Activated CD4-positive, alpha-beta T cell treated with anti-CD3 and anti-CD28 coated beads, Interleukin-2, amount 50 U/mL, for 16 hours (primary cell): ENCODE measurements at places on chromosomes 2 and 18.

- DNase-seq: no peak
Measured at GRCh38 chr2:134310107-134311079, 56.5 kb downstream of the MGAT5 start.

DNA sequence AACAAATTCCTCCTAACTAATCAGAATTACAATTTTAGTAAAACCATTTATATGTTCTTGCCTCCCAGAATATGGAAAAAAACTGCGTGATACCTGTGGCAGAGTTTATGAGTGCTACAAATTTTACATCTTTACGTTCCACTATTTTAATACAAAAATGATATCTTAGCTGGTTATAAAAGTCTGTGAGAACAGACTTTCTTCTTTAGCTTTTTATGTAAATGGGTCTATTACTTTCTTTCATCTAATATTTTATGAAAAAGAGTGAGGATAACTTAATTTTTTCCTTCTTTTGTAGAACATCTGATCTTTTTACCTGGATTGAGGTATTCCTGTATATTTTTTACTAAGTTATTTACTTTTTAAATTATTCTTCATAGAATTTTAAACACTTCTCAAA lies 22.1 kb upstream of the REG3A start:
- no peak for DNase-seq

DNA sequence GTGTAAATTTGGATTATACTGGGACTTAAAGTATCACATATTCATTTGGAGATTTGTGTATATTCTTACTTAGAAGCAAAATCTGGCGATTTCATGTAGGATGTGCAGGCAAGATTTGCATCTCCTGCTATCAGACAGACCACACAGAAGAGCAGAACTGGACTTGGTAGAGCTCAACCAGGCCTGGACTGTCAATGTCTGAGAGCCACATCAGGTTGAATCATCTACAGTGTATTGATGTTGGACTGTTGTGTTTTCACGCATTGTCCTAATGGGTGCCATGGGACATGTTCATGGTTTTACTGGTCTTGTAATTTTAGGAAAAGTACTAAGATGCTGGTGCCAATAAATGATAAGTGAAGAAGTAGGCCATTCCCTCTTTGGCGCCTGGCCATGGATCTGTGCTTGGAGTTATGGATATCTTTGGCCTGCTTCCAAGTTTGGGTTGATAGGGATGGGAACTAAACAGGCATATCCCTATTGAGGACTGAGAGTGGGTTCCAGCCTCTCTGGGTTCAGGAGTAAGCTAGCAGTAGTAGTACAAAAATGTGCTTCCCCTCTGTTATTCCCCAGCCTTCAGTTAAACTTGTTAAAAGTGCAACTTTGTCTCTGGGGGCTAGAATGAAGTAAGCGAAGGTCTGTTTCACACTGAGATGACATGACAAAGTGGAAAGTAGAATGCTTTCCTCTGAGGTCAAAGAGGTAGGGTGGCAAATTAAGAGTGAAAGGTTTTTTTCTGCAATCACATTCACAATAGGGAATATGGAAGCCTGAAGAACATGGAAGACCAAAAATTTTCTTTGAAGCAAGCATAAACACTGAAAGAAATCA lies 49.2 kb upstream of the NEMP2 start:
- no peak for DNase-seq

GRCh38 chr2:241977557-241978300 lies 108.2 kb downstream of the RTP5 start:
- DNase-seq: no peak

- no peak for DNase-seq
Measured at GRCh38 chr2:96431319-96431718, 73.8 kb downstream of the NEURL3 start.

GRCh38 chr2:226845386-226846116 lies 9.7 kb downstream of the RHBDD1 start:
- DNase-seq: no peak

DNA sequence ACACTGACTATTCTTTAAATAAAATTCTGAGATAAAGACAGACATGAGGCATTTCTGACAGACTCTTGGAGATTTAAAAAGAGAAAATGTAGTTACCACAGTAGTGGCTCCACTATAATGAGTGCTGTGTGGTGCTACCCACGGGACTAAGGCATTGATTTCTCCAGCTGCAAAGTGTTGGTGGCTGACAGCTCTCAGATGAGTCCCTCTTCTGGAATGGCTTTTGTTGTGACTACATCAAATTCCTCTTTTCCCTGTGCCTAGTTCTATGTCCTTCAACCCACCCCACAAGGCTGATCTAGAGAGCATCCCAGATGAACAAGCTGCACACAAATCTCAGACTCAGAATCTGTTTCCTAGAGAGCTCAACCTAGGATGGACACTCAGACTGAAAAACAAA lies 884.8 kb upstream of the ZEB2 start:
- DNase-seq: no peak

GRCh38 chr18:74533666-74534065 lies 634 bp upstream of the CNDP1 start:
- DNase-seq: no peak

- DNase-seq: no peak
Measured at GRCh38 chr2:33617989-33618388, 18.9 kb upstream of the FAM98A start.

DNA sequence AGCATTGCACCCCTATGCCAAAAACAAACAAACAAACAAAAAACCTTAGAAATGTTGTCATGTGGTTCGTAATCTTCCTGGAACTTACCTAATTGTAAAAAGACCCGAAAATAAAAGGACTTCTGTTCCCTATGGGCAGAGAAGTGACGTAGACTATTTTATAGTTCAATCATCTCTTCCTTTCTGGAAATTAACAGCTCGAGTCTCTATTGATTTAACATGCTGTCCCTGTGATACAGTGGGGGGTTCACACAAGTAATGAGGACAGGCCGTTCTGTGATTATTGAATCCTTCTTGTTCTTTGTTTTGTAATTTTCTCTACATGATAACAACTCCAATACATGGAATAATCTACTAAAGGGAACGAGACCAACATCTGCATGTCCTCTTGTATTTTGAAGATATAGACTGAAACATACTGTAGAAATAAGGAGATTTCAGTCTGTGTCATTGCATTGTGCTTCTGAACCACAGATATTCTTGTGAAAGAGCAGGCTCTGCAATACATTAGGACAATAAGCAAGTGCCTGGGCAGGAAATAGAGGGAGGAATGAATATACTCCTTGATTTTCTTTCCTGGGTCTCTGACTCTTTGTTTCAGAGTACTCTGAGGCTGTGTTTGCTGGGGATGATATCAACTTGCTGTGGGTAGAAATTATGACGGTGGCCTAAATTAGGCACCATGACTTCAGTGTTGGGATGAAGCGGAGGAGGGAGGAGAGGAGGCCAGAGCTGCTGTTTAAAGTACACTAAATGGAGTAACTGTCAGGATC lies 65.7 kb upstream of the PPM1B start:
- DNase-seq: peak; percentile 61

GRCh38 chr2:88187927-88188326 lies 17.8 kb downstream of the THNSL2 start:
- no peak for DNase-seq

- no peak for DNase-seq
Measured at GRCh38 chr2:14303366-14304115, 329.0 kb upstream of the LRATD1 start.

GRCh38 chr2:6401301-6401700 lies 464.4 kb downstream of the CMPK2 start:
- DNase-seq: no peak

- DNase-seq: no peak
Measured at GRCh38 chr2:241613017-241613780, 23.8 kb downstream of the THAP4 start.

DNA sequence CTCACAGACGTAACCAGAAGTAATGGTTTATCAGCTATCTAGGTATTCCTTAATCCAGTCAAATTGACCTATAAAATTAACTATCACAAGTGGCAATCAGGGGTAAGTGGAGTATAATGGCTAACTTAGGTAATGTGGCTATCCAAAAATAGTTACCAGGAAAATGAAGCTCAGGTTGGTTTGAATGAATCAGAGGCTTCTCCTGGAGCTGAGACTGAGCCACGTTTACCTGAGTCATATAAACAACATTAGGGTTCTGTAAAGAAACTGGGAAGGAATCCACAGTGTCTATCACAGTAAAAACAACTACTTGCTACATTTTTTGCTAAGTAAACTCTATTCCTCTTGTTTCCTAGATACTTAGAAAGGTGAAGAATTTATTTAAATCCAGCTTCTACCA lies 236.0 kb upstream of the SPHKAP start:
- no peak for DNase-seq

- no peak for DNase-seq
Measured at GRCh38 chr2:197862246-197862955, 58.0 kb downstream of the PLCL1 start.

GRCh38 chr18:12394428-12394827 lies 13.3 kb upstream of the PRELID3A start:
- no peak for DNase-seq

- DNase-seq: no peak
Measured at GRCh38 chr18:51655327-51655698, 457.8 kb upstream of the MEX3C start.

- DNase-seq: no peak
Measured at GRCh38 chr18:26356045-26356785, 130.0 kb downstream of the TAF4B start.

GRCh38 chr18:36073676-36074075 lies 6.3 kb upstream of the RPRD1A start:
- no peak for DNase-seq

- DNase-seq: no peak
Measured at GRCh38 chr18:7954238-7954637, 387.1 kb downstream of the PTPRM start.

DNA sequence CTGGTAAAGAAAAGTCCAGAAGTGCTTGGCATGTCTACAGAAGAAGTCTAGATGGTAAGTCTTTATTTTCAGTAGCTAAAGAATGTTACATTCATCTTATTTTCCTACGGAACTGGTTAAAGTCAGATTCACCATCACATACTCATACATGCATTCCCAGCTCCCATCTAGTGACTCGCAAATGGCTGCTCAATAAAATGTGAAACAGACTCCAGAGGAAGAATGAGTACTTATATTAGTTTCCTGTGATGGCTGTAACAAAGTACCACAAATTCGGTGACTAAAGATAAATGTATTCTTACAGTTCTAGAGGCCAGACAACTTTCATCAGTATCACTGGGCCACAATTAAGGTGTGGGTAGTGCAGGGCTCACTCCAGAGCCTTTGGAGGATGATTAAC lies 797.2 kb downstream of the SATB2 start:
- DNase-seq: no peak

DNA sequence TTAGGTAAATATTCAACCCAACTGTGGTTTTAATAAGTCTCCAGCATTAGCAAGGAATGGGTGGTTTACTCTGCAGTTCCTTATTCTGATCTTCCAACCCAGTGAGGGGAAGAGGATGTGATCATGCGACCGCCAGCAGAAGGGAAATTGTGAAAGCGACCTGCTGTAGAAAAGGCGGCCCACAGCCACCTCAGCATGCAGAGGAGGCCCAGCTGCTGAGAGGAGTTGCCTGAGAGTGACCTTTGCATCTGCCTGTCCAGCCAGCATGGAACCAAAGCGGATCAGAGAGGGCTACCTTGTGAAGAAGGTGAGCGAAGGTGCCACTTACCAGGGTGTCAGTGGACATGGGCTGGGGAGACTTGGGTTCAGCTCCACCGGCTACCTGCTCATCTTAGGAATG lies at the start of gene PLEK:
PLEK (plus strand) TSS at position 196 of the 400 bp plus-strand sequence; CDS start at position 266, 70 bp downstream.
- no peak for DNase-seq

DNA sequence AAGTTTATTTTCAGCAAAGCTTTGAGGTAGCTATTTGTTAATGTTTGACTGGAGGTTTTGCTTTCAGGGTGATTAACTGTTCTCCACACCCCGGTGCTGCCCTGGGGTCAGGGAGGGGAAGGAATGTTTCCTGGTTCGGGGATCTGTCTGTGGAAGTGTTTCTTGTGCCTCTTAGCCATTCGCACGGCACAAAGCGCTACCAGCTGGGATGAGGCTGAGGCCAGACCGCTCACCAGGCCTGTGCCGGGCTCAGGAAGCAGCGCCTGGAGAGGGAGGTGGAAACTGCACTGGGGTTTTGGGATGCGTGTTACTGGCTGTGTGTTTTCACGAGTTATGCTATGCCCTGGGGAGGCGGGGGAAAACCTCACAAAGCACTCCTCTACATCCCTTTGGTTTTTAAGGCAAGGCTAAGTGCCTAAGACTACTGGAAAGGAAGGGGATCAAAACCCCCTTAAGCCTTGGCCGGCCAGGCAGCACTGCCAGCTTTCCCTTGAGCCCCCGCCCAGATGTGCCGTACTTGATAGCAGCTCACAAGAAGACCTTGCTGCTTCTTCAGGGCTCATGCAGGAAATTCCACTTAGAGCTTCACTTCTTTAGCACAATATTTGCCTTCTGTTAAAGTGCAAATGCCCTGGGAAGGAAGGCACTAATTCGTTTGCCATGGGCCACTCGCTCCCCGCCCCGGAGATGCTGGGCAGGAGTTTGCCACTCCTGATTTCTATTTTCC lies 65.7 kb upstream of the CNGA3 start:
- DNase-seq: no peak

GRCh38 chr2:157470321-157470720 lies 26.4 kb upstream of the CYTIP start:
- peak; percentile 47 for DNase-seq

DNA sequence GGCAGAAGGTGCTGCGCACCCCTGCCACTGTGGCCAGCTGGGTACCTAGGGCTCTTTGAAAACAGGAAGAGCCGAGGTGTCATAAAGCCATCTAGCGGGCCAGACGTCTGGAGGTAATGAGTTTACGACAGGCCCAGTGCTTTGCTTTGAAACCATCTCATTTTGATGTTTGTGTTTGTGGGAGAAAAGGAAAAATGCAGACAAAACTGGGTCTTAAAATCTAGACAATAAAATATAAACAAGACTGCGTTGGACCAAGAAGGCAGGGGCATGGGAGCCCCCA lies 3.2 kb downstream of the HOXD9 start:
- no peak for DNase-seq

- no peak for DNase-seq
Measured at GRCh38 chr2:177114712-177115111, 97.9 kb upstream of the HNRNPA3 start.

DNA sequence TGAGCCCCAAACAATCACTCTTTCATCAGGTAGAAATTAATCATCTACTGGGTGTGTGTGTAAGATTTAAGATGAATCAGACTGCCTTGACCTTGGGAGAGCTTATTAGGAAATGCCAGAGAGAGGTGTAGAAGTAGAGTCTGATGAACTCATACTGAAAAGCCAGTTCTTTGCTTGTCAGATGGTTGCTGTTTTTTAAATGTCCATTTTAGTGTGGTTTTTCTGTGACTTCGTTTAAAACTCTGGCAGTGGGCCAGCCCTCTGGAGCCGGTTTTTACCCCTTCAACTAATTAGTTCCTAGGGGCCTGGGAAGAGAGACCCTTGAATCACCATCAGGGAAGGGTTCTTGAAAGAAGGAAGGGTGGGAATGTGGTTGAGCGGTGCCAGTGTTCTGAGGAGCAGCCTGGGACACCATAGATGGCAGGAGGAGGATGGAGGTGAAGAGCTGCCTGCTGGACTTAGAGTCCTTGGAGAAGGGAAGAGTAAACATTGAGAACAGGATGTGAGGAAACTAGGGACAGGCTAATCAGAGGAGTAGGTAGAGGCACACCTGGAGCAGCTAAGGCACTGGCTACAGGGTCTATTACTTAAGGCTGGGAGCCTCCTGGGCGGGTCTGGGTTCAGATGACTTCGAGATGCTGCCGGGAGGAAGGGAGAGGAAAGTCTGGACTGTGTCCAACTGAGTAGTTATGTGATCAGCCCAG lies 66.1 kb downstream of the LRRFIP1 start:
- peak; percentile 83 for DNase-seq

- DNase-seq: no peak
Measured at GRCh38 chr18:37937287-37937686, 371.7 kb upstream of the CELF4 start.
